ENCODE measurements at places on chromosomes 3 and 15. TPM values are rescaled to one million over a fixed set of nuclear protein-coding genes. Genes with fewer than 3 reads are reported as not detected.

- no peak for DNase-seq
These were observed 283.8 kb upstream of the ADAMTS9 start for GRCh38 chr3:64971602-64972001.

Gene KBTBD12
- total RNA-seq: not detected

Gene ADAMTS17
- 0.57 TPM for total RNA-seq

GRCh38 chr3:161558236-161558635 is 61.6 kb downstream of the OTOL1 start:
- no peak for DNase-seq

- DNase-seq: no peak
These were observed 35.1 kb upstream of the CSPG5 start for GRCh38 chr3:47613722-47614121.

DNA sequence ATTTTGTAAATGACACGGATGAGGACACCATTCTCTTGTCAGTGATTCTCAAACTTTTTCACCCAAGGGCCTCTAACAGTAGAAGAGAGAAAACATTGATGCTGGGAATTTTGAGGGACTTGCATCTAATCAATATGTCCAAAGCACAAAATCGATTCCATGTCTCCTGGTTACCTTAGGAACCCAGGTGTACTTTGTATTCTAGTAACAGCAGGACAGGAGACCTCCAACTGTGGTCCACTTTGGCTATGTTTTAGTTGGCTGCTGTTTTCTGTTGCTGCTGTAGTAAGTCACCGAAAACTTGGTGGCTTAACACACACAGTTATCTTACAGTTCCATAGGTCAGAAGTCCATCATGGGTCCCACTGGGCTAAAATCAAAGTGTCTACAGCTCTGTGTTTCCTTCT is 24.4 kb upstream of the ZBTB38 start:
- no peak for DNase-seq

Gene EMC7
- total RNA-seq: 46.7 TPM

DNA sequence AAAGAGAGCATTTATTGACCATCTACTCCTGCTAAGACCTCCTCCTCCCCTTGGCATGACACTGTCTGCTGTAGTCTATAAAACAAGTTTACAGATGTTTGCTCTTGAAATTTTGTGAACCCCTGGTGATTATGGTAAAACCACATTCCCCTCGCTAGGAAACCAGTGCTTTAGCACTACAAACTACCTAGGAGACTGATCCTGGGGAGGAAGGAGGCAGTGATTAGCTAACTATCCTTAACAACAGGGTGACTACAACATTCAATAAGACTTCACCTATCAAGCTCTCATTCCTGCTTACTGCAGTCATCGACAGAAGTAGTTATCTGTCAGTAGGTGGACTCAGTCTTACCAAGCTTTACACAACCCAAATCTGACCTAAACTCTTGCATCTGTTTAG is 371.3 kb downstream of the TUSC7 start:
- DNase-seq: no peak

Gene SIDT1
- total RNA-seq: 19.7 TPM

GRCh38 chr3:22979581-22979980 is 223.5 kb upstream of the UBE2E2 start:
- no peak for DNase-seq

- DNase-seq: peak; percentile 2
These were observed 17.5 kb downstream of the PLA2G4F start for GRCh38 chr15:42138968-42139386.

DNA sequence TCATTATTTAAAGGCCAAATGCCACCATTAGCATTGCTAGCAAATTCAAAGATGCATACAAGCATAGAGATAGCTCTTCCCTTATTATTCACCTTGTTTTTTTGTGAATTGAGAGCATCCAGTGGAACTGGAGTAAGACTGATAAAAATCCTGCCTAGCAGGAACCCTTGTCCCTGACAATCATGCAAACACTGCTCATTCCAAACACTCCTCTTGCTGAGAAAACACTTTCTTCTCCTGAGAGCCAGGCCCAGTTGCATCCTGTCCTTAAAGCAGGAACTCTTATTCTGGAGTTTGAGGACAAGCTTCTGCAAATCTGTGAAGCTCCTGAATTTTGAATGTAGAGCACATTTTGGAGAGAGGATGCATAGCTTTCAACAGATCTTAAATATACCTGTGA is 49.3 kb upstream of the KCNMB2 start:
- DNase-seq: no peak

- DNase-seq: no peak
These were observed 478.6 kb downstream of the MAGI1 start for GRCh38 chr3:65560133-65560532.

DNA sequence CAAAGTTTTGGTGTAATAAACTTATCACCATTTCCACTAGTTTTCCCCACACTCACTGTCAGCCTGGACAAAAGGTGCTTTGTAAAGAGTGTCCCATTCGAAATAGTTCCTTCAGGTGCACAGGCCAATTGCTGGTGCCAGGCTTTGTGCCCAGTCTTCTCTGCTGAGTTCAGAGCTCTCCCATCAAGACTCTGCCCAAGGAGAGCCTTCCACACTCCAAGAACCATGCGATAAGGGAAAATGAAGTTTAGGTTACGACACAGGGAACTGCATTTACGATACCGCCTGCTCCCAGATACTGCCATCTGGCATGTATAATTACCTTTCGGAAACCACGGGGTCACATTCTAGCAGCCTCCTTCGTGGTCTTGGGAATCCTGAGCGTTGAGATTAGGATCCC is 379.6 kb downstream of the MECOM start:
- no peak for DNase-seq

- DNase-seq: peak; percentile 59
These were observed 8.3 kb downstream of the ANXA2 start for GRCh38 chr15:60389261-60390077.

DNA sequence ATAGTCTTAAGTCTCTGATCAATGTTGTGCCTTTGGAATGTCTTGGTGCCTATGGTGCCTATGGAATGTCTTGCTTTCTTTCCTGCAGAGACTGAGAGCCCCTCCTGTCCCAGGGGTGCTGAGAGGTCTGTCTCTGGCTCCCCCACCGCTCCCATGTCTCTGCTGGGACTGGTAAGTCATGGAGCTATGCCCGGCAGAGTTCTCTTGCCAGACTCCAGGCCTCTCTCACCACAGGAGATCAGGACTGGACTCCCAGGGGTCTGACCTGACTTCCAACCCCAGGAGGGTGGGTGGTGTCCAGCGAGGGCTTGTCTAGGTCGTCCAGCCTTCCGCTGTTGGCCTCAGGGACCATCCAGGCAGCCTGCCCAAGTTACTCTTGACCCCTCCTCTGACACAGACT is 14.0 kb upstream of the CYP11A1 start:
- DNase-seq: peak; percentile 8

Gene C3orf20
- not detected for total RNA-seq

Gene ZNF385D
- total RNA-seq: not detected

DNA sequence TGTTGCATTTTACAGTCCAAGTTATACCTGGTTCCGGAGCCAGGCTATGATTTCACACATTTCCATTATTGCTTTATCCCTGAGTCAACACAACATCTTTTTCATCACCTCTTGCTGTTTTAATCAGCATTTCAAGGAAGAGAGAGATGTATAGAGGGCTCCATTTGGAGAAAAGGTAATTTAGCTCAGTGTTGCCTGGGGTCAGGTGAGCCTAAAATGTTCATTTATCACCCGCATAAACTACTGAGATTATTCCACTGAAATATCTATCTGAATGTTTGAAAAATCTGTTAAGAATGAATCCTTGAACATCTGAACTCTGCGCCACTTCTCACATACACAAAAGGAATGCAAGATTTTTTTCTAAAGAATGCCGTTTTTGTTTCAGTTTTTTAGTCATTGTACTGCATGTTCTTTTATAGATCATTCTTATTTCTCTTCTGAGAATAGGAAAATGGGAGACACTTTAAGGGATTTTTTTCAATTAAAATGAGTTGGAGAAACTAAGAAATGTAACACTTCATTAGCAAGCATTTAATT is 51.5 kb upstream of the AGTR1 start:
- DNase-seq: no peak

GRCh38 chr3:26438981-26439884 is 183.3 kb upstream of the LRRC3B start:
- DNase-seq: no peak

Gene SLC12A8
- total RNA-seq: 0.26 TPM

DNA sequence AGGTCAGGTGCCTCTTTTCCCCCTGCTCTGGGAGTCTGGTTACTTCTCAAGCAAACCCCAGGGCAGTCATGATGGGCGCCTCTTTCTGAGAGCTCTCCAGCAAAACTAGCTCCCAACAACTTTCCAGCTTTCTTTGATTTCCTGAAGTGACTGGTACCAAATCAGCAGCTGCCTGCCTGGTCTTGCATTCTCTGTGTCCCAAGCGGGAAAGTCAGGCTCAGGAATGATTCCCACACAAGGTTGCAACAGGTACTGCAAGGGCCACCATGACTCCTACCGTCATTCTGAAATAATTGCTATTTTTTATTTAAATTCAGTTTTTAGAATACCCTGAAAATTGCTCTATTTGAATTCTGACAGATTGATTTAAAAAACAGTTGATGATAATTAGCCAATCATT is 658.7 kb downstream of the SQOR start:
- no peak for DNase-seq

- DNase-seq: no peak
These were observed 271.5 kb downstream of the TLE3 start for GRCh38 chr15:69825941-69826818.

DNA sequence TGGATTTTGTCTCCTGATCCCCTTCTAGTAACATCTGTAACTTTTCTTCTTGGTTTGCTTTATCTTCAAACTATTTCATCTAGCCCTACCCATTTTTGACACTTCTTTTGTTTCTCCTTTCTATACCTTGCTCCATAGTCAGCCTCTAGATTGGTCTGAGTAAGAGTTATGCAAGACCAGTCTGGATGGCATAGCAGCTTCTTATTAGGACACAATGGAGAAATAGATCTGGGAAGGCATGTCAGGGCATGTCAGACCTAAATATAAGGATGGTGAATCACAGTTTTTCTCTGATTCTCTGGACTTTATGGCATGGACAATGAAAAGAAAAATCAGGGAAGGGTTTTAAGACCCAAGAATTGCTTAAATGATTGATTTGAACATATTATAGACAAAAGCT is 452.5 kb downstream of the RAP2B start:
- no peak for DNase-seq

DNA sequence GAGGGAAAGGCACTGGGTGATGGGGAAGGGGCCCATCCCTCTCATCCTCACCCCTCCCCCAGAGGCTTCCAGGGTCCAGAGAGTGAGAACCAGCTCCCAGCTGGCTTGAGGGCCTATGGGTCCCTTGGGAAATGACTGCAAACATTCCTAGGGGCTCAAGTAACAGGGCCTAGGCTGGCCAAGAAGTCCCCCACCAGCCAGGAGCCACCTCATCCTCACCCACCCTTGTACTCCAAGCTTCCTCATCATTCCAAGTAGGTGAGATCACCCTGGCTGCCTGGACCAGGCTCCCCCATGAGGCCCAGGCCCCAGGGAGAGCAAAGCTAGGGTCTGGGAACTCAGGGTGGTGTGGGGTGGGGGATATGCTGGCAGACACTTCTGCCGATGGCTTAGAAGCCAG is 14.8 kb downstream of the LOXL1 start:
- DNase-seq: no peak

- no peak for DNase-seq
These were observed 13.2 kb upstream of the COL8A1 start for GRCh38 chr3:99625237-99625622.

DNA sequence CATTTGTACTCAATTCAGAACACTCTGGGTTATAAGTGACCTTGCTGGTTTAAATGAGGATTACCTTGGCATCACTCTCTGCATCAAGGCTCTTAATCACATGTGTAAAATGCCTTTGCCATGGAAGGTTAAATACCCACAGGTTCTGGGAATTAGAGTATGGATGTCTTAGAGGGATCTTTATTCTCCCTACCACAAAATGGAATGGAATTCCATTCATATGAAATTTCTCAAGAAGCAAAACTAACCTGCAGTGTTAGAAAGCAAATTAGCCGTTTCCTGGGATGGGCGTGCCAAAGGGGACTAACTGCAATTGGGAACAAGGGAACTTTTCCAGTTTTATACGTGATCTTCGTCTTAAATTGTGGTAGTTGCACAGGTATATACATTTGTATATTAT is 39.8 kb downstream of the TBL1XR1 start:
- no peak for DNase-seq

Gene NRROS
- 19.7 TPM for total RNA-seq

Gene NAALADL2
- total RNA-seq: not detected

GRCh38 chr3:113805249-113805648 is 33.3 kb upstream of the GRAMD1C start:
- no peak for DNase-seq

All from activated CD4-positive, alpha-beta T cell treated with anti-CD3 and anti-CD28 coated beads for 36 hours (primary cell).